Sciatic nerve (tissue), 2 donors: ENCODE measurements at places on chromosomes 2 and 18.

DNA sequence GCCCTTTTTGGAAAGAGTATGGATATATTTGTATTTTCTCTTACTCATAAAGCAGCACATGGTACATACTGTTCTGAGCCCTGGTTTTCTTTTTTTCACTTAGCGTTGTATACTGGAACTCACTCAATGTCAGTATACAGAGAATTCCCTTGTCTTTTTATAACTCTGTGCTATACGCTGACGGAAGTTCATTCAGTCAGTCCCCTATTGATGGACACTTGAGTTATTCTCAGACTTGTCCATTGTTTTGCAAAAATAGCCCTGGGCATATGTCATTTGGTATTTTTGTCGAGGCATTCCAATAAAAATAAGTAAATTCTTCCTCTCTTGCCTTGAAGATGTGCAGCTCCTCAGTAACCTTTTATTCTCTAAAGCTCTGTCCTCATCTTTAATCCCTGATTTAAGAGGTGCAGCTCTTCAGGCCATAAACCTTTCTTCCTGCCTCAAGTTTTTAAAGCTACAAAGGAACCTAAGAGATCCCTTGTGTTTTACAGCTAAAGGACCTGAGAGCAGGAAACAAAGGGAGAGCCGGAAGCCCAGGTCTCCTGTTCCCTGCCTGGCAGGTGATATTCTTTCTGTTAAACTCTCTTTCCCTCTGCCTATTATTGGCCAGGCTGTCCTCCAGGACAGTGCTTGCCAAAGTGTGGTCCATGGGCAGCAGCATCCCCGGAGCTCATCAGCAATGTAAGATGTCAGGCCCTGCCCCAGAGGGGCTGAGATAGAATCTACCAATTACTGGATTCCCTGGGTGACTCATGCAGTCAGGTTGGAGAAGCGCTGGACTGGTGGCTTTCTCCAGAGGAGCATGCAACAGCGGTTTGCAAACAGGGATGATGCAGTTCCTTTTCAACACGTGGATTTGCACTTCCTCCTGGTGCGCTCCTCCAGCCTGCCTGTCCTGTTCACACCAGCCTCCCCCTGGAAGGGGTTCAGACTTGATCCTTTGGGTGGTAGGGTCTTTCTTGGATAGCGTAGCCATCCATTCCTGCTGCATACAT is 158.0 kb downstream of the NEDD4L start:
- no peak for DNase-seq

- DNase-seq: no peak
Measured at GRCh38 chr2:214772443-214773015, 37.0 kb downstream of the BARD1 start.

DNA sequence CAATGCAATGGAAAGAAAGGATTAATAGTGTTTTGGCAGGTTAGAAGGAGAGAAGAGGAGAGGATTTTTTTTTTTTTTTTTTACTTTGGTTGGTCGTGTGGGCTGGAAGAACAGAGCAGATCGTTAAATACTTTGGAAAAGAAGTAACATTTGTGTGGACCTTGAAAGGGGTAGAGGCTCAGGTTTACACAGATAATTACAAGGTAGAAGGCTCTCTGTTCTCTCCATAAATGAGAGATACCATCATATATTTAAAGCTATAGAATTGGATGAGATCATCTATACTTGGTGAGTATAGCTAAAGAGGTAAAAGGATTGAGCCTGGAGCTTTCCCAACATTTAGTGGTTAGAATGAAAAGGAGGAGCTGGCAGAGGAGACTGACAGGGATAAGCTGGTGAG is 49.0 kb downstream of the SMCHD1 start:
- DNase-seq: no peak

DNA sequence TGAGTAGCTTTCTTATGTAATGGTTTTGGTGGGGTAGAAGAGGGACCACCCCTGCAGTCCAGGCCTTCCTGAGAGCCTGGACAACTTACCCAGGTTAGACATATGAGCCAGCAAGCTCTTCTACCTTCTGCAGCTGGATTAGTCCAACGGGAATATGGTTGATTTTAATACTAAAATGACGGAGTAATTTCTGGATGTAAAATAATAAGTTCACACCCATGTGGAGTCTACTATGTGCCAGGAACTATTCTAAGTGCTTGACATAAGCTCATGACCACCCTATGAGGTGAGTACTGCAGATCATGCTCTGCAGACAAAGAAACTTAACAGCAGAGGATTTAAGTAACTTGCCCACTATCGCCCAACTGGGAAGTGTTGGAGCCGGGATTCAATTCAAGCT is 45.5 kb downstream of the DPP4 start:
- DNase-seq: no peak

DNA sequence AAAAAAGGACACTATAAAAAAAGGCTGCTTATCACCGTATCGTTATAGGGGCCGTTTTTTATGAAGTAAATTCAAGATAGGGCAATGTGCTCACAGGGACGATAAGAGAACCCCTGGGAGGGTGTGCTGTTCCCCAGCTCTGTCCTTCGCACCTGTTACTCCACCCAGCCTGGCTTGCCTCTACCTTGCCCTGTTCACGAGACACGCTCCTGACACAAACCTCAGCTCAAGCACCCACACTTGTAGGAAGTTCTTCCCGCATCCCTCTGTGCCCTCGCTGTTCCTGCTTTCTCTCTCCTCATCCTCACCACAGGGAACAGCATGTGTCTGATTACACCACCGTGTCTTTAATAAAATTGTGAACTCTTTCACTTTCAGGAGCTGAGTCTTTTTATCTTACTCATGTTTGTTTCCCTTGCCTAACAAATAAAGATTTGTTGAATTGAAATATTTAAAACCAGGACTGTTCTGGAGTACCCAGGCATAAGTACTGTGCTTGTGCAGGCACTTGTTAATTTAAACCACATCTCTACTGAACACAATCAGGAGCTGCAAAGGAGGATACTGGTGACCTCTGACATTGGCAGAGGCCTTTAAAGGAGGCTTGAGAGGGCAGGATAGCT is 26.0 kb upstream of the KIDINS220 start:
- no peak for DNase-seq

DNA sequence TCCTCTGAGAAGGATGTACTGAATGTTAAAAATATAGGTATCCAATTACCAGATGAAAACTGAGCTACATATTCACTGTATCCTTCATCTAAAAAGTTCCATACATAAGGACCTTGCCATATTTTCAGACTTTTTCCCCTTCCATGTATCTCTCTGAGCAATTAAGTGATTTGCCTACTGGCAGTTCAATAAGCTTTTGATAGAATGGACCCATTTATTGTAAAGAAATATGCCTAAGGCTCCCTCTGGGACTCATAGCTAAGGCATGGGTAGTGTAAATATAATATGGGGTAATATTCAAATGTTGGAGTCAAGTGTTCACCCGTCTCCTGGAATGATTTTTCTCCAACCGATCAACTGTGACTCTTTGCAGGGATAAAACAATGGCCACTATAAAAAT is 135.4 kb upstream of the FSHR start:
- DNase-seq: no peak

DNA sequence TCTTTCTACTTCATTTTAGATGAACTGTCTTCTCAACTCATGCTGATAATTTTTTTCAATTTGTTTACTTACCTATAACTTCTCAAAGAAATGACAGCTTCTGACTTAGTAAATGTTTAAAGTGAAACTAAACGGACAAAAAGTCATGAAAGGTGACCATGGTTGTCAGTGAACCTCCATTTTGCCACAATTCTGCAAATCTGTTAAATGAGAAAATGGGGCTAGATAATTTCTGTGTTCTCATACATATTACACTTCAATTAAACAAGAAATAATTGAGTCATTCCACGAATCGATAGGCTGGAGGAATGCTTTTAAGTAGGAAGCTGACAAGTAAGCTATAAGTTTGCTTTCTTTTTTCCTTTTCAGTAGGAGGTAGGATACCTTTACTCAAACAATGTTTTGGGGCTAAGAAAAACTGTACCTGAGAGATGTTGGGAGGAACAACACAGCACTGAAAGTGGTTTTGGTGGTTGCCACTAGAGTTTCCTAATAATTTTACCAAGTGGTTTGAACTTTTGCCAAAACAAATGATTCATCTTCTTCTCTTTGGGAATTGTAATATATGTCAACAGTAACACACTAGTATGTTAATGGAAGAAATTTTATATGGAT is 17.1 kb downstream of the DYNAP start:
- no peak for DNase-seq

- DNase-seq: no peak
Measured at GRCh38 chr2:1675633-1676032, 68.7 kb downstream of the PXDN start.

GRCh38 chr2:239316562-239317465 is 84.0 kb downstream of the HDAC4 start:
- peak; percentile 82 for DNase-seq

GRCh38 chr2:173652767-173653431 is 298.2 kb downstream of the CDCA7 start:
- DNase-seq: no peak

- no peak for DNase-seq
Measured at GRCh38 chr2:202149936-202150335, 76.9 kb downstream of the KIAA2012 start.

GRCh38 chr2:88090446-88091283 is 23.0 kb downstream of the SMYD1 start:
- DNase-seq: no peak

DNA sequence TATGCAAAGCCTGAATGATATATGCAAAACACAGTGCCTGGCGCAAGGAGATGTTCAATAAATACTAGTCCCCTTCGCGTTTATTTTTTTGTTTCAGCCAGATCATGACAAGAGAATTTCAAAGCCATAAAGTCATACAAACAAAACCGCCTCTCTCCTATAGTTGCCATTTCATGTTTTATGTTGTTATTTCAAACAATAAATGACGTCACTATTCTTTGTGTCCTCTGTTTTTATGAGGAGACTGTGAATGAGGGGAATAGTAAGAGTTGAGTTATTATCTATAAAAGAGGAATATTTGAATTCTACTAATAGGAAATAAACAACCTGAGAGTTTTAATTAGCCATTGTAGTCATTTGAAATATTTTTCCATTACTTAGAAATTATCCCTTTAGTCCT is 464.5 kb downstream of the THSD7B start:
- DNase-seq: no peak

DNA sequence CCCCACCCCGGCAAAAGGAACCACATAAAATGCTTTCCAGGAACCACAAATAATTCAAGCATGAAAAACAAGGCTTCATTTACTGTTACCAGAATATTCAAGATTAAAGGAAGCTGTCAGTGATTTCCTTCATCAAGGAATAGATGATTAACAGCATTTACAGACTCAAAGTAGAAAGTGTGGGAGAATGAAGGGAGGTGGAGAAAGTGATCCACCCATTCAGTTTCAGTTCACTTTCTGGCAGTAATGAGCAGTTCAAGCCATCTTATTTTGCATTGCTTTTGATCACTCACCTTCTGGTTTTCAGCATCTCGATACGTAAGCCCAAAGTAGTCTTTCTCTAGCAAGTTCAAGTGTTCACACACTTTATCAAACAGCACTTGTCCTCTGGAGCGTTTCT is 99.0 kb downstream of the EPB41L3 start:
- DNase-seq: no peak

DNA sequence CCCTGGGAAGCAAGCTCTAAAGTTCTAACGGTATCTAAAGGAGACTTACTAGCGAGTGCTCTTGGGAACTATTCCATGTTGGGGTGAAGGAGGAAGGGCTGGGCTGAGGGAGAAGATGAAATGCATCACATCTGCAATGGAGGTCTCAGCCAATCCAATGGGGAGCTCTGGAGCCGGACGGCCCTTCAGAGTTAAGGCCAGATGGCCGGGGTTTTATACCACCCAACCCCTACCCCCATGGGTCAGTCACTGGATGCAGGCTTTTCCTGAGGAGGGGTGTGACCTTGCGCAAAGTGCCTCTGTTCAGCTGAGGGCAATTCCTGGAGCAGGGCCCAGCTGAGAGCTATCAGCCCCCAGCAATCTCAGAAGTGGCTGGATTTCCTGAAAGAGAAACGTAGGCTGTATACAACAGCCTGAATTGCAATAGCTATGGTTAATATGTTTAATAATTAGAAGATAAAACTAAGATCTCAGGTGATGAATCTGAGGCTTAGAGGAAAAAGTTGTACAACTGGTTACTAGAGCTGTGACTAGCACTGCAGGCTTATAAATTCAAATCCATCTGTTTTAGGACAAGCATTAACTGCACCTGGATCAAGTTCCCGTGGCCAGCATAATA is 21.6 kb downstream of the EIPR1 start:
- DNase-seq: no peak

DNA sequence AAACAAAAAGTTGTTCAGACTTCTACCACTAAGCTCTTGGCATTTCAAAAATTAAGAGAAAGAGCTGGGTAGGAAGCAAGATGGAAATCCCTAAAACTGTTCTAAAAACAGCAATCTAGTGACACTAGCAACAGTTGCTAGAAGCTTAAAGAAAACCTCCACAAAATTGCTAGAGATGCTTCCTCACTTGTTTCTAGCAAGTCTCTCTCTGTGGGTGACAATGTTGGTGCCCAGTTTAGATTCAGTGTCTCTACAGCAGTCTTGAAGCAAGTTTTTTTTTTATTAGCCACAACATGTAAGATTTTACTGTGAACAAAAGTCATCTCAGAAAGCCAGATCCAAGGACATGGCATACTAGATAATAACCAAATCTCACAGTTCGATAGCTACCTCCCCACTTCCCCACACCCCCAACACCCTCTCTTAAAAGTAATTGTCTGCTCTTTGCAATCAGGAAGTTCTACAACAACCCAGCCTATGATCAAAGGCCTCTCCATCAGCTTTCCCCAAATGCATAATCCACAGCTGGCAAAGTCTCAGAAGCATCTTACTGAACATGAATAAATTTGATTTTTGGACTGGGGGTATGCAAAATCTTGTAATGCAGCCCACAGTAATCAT is 70.0 kb downstream of the ANKRD44 start:
- DNase-seq: no peak

DNA sequence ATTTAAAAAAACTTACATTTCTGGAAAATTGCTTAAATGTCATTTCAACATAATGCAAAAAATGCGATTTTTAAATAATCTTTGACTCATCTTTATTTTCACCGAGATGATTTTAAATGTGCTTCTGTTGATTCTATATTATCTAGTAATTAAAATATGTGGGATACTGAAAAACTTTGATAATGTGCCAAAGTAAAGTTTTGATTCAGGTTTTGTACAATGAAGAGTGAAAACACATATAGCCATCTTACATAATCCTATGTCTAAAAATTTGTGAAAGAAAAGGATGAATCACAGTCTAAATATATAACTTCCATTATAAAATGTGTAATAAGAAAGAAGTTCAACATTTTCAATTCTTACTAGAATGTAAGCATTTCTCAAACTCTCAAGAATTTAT is 204.3 kb upstream of the ZC3H15 start:
- DNase-seq: no peak

DNA sequence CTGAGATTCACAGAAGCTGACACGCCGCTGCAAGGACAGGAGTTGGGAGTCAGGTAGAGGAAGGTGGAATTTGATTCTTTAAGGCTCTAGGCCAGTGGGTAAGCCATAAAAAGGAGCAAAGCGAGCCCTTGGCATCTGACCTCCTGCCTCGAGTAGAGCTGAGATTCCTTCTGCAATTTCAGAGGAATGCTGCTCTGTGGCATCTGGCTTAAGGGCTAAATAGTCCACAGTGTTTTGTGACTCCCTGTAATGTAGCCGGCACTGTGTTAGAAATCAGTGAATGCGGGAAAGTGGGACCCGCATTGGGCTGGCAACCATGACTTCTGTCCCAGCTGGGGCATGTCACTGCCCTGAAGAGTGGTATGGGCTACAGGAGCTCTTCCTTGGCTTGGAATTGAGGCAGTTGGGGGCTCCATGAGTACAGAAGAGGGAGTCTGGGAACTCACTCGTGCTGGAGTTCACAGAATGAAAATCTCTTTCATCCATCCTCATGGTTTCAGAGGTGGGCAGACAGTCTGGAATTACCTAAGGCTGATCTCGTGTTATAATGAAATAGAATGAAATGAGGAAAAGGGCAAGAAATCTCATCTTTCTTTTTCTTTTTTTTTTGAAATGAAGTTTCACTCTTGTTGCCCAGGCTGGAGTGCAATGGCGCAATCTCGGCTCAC is 12.7 kb upstream of the MYCN start:
- no peak for DNase-seq
